ENCODE measurements at places on chromosomes 2 and 18.

DNA sequence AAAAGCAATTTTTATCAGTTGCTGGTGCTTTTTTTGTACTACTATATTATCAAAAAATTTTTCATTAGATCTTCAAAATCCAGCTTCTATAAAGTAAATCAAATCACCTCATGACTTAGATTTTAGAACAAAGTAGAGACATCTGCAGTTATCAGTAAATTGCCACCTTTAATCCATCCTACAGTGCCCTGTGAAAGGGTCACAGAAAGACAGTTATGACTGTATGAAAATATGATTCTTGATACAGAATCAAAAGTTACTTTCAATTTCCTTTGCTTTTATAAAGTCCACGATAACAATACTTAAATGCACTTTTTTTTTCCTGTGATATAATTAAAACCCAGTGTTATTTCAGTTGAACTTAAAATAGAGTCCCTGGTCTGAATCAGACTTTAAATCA, 61.4 kb downstream of the PRPF40A start:
- no peak for DNase-seq

- DNase-seq = no peak
Measured at GRCh38 chr18:1133541-1133940, 228.9 kb downstream of the ADCYAP1 start.

DNA sequence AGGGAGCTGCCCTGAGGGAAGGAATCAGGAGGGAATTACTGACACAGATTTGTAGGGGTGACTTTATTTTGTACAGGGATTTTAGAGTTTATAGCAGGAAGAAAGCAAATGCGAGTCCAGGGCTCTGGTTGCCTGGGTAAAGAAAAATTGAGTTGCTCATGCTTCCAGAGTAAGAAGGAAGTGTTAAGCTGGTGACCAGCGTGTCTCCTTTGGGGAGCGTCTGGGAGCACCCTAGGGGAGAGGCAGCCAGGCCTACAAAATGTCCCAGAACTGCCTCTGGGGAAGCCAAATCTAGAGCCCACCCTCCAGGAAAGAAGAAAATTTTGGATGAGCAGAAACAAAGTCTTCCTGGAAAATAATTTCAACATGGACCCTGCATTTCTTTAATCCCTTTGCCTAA, 147.0 kb downstream of the VAPA start:
- no peak for DNase-seq

DNA sequence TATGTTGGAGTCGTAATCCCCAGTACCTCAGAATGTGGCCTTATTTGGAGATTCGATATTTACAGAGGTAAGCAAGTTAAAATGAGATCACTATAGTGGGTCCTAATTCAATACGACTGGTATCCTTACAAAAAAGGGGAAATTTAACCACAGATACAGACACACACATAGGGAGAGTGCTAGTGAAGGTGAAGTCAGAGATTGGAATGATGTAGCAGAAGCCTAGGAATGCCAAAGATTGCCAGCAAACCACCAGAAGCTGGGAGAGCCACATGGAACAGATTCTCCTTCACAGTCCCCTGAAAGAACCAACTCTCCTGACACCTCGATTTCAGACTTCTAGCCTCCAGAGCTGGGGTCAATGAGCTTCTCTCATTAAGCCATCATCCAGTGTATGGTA, 17.7 kb upstream of the ACTR3 start:
- no peak for DNase-seq

DNA sequence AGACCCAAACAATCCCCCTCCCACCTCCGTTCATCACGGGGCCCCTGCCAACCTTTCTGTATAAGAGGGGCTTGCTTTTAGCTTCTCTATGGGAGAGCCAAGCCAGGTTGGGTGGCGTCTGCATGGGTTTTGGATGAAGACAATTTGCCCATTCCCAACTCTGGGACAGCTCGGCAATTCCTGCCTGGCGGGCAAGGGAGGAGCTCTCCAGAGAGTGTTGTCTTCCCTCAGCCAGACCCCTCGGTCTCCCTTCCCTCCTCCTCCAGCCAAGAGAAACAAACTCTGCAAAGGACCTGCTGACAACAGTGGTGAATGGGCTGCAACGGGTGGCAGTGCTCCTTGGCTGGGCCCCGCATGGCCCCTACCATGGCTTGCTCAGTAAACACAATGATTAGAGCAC, 267.2 kb upstream of the HDAC4 start:
- DNase-seq = no peak

- DNase-seq = no peak
Measured at GRCh38 chr2:11140492-11140891, 14.8 kb upstream of the SLC66A3 start.

DNA sequence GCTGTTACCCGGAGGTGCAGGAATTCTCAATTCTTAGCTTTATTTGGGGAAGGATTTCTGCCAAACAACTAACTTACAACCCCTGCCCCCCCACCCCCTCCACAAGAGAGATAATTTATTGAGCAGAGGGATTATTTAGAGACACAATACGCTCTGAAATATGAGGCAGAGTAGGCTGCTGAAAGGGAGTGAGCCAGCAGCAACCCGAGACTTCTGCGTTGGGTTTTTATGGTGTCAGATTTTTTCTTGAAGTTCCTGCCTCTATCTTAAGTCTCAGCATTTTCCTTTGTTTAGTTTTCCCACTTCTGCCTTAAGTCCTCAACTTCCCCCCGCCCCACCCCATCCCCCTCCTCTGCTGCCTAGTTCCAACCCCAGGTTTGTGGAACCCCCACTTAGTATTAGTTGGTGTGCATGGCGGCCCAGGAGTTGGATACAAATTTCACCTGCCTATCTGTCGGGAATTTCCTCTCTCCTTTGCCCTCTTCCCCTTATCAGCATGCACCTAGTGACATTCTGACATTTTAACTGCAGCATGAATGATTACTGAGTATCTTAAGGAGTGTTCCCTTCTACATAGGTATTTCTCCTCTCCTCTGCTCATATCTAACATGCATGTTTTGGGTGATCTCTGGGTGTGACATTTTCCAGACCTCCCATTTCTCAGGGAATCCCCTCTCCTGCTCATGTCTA, 1635.9 kb upstream of the LRRTM1 start:
- no peak for DNase-seq

GRCh38 chr2:231099918-231100317, 24.9 kb downstream of the HTR2B start:
- no peak for DNase-seq

- DNase-seq = no peak
Measured at GRCh38 chr2:197997083-197997541, 192.7 kb downstream of the PLCL1 start.

DNA sequence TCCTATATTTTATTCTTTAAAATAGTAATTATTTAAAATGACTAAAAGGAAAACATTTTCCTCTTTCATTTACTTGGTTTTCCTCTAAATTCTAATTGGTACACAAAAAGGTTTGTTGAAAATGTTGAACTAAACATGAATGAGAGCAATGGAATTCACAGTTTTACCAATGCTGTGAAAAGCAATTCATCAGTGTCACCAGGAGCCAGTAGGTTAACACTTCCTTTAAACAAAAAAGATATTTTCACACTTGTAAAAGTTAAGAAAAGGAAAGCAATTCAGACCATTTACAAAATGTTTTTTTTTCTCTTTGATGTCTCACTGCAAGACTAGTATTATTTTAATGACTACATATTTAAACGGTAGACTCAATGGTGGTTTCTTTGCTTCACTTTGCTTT, 341.6 kb downstream of the RIT2 start:
- no peak for DNase-seq

GRCh38 chr2:11692966-11693521, 23.0 kb upstream of the NTSR2 start:
- DNase-seq = peak; percentile 52

DNA sequence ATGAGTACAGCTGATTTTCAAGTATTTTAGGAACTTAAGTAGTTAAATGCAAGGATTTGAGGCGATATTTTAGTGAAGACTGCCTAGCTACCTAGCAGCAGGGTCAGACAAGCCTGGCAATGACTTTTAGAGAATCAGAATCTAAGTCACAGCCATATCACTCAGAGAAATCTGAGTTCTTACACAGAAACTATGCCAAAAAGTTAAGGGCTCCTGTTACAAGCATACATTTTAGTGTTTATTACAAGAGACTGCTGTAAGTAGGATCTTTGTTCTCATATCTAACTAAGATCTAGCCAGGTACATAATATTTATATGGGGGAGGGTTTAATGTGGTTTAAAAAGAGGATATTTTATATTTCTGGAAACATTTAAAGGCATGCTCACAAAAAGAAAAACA, 37.5 kb downstream of the MAP4K3 start:
- no peak for DNase-seq

- DNase-seq = no peak
Measured at GRCh38 chr2:66721776-66722175, 286.9 kb downstream of the MEIS1 start.

- DNase-seq = no peak
Measured at GRCh38 chr2:48112911-48113680, 206.8 kb upstream of the FBXO11 start.

- DNase-seq = no peak
Measured at GRCh38 chr2:47006374-47007222, 91.0 kb upstream of the MCFD2 start.

GRCh38 chr2:28185153-28185552, 207.5 kb upstream of the FOSL2 start:
- no peak for DNase-seq

DNA sequence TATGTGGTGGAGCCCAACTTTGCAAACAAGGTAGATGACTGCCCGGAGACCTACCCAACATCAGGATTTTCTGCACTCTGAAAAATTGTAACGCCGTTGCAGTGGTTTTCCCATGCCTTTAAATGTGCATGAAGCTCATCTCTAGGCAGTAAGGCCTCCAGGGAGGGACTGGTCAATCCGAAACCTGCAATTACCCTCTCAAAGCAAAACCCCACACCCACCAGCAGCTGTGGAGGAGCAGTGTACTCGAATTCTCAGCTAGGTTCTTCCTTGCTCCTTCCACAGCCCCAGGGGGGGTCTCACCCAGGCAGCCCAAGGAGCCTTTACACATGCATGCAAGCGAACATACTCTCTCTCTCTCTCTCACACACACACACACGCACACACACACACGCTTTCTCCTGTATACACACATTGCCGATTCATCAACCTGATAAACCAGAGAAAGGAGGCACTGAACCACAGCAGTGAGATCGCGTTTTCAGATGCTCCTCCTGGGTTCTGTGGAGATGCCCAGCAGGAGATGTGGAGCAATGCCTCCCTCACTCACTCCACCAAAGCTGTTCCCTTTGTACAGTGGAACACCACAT, 109.2 kb downstream of the VIT start:
- no peak for DNase-seq

- no peak for DNase-seq
Measured at GRCh38 chr18:28158083-28158581, 18.8 kb downstream of the CDH2 start.

DNA sequence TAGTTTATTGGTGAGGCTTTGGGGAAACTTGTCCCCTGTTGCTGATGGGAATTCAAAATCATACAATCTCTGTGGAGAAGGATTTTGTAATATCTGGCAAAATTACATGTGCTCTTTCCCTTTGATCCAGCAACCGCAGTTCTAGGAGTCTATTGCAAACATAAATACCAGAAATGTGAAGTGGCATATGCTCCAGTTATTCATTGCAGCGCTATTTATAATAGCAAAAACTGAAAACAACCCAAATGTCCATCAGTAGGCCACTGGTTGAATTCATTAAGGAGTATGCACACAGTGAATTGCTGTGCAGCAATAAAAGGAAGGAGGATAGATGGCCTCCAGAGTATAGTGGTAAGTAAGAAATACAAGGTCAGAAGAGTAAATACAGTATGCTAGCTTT, 76.5 kb downstream of the HNRNPLL start:
- DNase-seq = no peak

- DNase-seq = no peak
Measured at GRCh38 chr2:189798312-189799029, 14.2 kb downstream of the PMS1 start.

DNA sequence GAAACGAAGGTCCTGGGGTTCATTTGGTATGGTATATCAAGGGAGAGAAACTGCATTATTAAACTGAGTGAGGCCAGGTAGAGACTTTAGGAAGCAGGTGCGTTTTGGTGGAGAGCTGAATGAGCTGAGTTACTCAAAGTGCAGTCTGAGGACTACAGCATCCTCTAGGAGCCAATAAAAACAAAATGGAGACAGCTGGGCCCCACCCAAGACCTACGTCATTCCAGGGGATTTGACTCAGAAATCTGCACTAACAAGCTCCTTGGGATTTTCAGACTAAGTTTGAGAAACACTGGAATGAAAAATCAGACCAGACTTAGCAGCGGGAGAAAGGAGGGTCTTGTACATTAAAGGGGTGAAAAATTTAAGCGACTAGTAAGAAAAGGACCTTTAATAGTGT, 131.5 kb downstream of the UXS1 start:
- DNase-seq = no peak

DNA sequence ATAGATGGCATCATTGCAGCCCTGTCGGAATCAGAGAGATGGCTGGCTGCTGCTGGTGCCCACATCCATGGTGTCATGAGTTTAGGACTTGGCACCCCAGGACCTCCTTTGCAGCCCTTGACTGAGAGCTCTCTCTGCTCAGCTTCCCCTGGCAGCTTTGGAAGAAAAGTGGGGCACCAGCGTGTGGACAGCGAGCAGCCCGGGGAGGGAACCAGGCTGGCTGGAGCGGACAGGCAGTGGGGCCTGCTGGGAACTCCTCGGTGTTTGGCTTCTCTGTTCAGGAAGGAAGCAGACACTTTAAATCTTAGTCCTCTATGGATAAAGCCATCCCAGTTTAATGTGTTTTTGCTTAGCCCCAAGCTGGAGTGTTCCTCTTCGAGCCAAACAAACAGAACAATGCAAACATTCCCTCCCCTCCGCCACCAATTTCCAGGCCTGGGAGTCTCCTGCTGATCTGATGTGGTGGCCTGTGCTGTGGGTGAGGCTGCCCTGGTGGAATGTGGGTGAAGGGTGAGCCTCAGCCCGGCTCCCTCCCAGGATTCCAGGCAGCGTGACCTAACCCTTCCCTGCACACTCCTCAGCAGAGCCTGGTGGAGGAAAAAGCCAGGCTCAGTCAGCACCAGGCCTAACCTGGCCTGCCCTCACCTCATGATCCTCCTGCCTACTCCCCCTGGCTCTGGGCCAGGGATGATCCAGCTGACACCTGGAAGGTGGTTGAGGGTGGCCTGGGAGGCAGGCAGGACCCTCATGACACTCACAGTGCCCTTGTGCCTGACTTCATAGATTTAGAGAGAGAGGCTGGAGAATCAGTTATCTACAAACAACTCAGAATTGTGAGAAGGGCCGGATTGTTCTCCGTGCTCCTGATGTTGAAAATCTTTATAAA, 21.6 kb upstream of the ITGB6 start:
- no peak for DNase-seq

- peak; percentile 47 for DNase-seq
Measured at GRCh38 chr2:207166349-207167098, 776 bp upstream of the KLF7 start.

DNA sequence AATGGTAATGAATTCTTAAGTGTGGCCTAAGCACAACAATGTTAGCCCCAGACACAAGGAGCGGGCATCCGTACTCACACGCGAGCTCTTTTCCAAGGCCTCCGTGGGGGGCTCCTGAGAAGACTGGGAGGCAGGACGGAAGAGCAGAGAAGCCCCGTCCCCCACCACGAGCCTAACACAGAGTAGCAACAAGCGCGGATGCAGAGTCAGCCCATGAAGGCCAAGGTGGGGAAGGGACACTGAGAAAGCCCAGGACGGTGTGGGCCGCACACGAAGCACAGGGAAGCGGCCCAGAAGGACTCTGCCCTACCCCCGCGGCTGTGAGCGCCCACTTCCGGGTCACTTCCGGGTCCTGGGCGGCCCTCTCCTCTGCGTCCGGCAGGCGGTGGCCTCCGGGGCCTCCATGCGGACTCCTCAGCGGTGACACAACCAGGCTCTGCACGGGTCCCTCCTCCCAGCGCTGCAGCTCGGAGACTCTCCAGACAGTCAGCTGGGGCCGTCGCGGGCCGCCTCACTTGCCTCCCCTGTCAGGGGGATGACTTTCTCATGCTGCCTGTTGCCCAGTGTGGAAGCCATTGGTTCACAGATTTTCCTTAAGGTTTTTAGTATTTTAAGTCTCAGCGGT, 151.5 kb downstream of the MTCL1 start:
- no peak for DNase-seq
